ENCODE measurements at places on chromosomes 6 and 20. TPM values are rescaled to one million over a fixed set of nuclear protein-coding genes. Genes with fewer than 3 reads are reported as not detected.

TRIM31 gene
- total RNA-seq = not detected

RFX6 gene
- not detected for total RNA-seq

SEMG1 gene
- total RNA-seq = not detected

CENPQ gene
- 11.9 TPM for total RNA-seq

BTN1A1 gene
- total RNA-seq = not detected

WFDC10B gene
- total RNA-seq = not detected

SLC17A1 gene
- total RNA-seq = 0.15 TPM
